ENCODE measurements at places on chromosomes 11 and 22.

DNA sequence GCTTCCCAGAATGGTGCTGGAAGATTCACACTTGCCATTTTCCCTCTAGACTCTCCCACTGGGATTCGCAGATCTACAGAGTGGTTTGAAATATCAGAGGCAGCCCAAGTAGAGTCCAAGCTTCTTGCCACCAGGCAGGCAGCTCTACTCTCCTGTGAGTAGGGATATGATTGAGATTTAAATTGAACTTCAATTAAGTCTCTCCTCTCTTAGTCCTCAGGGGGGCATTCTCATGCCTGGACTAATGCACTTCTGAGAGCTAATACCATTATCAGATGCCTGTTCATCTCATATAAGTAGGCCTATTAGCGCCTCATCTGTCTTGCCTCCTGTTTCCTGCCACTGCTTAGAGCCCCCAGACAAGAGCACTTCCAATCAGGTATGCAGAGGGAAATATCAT, 25.5 kb upstream of the AMPD3 start:
- DNase-seq, result no peak

- DNase-seq, result no peak
These were observed 69.4 kb downstream of the OSBP2 start for GRCh38 chr22:30763815-30764673.

DNA sequence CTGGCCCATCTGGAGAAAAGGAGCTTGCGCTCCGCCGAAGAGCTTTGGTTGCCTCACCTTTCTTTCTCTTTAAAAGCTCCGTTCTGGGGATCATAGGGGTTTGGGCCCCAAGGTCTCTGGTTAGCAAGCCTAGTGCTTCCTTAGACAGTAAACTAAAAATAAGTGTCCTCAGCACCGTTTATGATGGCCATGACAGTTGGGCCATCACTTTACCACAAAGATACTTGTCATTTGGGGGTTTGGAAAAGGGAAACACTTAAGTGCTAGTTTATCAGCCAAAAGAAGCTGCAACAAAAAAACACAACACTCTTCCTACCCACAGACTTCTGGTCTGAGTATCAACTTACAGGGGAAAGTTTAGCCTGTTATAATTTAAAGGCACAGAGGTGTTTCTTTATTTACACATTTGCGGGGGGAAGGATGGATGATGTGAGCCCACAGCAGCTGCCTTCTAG, 88.4 kb upstream of the CD44 start:
- DNase-seq, result no peak

GRCh38 chr11:36342327-36342726, 46.2 kb downstream of the PRR5L start:
- DNase-seq, result no peak

DNA sequence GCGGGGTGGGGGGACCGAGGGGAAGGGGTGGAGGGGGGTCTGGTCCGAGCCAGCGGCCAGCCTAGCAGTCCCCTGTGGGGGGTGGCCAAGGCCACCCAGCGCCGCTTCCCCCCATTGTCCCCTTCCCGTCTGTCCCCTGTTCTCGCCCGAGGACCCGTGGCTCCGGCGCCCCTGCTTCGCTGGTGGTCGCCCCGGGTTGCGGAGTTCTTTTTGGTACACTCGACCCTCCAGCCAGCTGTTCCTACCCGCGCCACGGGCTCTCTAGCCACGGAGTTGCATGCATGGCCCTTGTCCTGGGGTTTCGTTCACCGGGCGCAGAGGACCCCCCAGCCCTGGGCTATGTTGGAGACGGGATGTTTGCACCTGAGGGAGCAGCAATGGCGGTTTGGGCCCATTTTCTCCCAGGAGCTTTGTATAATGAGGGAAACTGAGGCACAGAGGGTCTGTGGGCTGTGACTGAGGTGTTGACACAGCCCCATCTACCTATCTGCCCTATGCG, 489 bp downstream of the RNF214 start:
- no peak for DNase-seq

GRCh38 chr11:67409261-67409666, 5.4 kb downstream of the TBC1D10C start:
- no peak for DNase-seq

DNA sequence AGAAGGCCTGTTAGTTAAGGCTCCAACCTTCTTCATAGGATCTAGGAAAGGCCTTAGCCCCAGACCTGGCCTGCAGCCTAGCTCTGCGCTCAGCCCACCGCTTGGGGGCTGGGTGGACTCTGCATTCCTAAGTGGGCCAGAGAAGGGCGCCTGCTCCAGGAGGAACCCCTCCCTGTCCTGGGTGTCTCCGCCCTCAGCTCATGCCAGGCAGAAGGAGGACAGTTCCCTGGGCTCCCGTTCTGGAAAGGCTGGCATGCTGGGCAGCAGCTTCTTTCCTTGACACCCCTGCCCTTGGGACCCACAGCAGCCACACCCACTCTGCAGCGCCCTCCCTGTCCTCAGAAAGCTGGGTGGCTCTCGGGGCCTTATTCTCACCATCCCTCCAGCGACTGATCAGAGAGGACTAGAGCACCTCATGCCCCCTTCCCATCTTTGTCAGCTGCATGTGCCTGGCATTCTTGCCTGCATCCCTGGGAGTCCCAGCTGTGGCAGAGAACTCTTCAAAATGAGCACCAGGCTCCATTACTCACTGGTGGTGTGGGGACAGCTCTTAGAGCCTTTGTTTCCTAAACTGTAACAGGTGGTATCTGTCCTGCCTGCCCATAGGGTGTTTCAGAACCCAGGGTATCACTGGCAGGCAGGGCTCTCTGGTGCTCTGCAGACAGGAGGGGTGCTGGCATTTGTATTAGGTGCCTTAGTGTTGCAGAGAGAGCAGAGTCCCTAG, 20.3 kb upstream of the MYRF start:
- no peak for DNase-seq

DNA sequence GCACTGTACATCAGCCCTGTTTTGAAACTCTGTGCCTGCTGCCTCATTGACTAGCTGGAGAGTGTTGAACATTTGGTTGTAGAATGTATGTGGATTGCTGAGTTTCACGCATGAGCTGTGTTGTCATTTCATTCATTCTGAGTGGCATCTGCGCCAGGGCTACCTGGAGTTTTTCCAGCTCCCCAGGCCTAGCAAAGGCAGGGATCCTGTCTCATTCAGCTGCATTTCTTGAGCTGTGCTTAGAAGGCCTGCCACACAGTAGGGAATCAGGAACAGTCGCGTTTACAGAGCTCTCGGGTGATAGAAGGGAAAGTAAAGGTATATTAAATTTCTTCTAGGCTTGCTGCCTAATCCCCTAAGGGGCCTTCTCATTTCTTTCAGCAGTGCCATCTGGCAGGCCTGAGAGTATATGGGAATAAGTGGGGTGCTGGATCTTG, 44.3 kb downstream of the PTPRJ start:
- DNase-seq, result no peak

DNA sequence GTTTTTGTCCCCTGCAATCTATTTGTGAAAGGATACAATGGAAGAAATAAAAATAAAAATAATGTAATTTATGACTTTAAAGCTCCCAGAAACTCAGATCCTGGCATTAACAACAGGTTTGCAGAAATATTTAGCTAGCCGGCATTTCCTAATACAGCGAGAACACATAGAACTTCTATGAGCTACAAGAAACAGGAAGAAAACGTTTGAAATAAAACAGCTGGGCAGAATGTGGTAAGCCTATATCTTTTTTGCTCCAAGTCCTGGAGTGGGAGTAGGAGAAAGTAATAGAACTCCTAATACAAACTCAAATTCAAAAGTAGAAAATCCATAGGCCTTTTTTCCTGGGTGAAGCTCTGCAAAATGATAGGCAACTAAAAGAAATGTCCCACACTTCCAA, 29.6 kb upstream of the FIBIN start:
- DNase-seq, result no peak

DNA sequence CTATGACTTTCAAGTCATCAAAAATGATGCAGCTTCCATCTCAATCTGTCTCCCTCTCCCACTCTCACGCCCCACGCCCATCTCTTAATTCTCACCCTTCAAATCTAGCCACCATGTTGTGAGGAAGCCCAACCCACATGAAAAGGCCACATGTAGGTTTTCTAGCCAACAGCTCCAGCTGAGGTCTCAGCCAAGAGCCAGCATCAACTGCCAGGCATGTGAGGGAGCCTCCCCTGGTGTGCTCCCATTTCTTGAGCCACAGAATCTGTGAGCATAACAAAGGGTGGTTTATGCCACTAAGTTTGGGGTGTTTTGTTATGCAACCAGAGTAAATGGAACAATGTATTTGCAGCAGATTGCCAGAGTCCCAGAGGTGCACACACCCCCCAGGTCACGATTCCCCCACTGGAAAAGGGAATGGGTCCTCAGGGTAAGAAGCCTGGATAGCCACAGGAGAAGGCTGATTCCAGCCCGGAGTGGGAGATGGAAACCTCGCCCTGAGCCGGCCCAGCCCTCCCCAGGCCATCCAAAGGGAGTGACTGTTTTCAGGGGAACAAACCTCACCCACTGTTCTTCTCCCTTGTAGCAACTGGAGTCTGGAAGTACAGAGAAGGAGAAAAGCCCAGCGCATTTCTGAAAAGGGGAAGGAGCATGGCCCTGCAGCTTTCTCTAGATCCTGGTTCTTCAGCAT, 20.0 kb upstream of the LINC01488 start:
- DNase-seq, result no peak

- DNase-seq, result no peak
These were observed 74.4 kb downstream of the MS4A13 start for GRCh38 chr11:60589611-60590010.

- no peak for DNase-seq
These were observed 2.4 kb upstream of the LRRC75B start for GRCh38 chr22:24595228-24595627.

- no peak for DNase-seq
These were observed 45.8 kb downstream of the LMO1 start for GRCh38 chr11:8217926-8218325.

- no peak for DNase-seq
These were observed 218.3 kb downstream of the NXPE2 start for GRCh38 chr11:114896594-114896993.

DNA sequence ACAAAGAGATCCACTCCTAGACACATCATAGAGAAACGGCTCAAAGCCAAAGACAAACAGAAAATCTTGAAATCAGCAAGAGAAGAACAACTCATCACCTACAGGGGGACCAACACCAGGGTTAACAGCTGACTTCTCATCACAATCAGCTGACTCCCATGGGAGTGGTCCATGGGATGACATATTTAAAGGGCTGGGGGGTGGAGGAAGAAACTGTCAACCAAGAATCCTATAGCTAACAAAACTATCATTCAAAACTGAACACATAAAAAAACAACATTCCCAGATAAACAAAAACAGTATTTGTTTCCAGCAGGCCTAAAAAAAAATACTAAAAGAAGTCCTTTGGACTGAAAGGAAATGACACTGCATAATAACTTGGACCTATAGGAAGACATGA, 86.7 kb downstream of the APOL5 start:
- no peak for DNase-seq
